ENCODE measurements at places on chromosomes 4 and X.

GRCh38 chr4:476501-476900 lies 22.5 kb downstream of the ZNF721 start:
- H3K27me3 ChIP-seq: no peaks in the 10 kb centered on the region
- no peak overlapping the region for H3K27ac ChIP-seq
- DNase-seq: no peak
- H3K4me3 ChIP-seq: no peak overlapping the region
- H3K4me1 ChIP-seq: no peaks in the 10 kb centered on the region

DNA sequence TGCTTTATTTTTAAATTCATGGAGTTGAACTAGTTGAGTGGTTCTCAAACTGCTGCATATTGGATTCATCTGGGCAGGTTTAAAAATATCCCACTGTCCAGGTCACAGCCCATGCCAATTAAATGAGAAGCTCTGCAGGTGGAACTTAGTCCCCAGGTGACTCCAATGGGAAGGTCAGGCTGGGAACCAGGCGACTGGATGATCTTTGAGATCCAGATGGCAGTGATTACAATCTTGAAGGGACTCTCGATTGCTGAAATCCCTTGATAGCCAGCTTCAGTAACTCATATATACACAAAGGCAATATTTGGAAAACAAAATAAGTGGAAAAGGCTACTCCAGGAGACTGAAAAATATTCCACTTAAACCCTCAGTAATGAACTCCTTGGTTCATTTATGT lies 8.1 kb downstream of the ADH1A start:
- no peaks in the 10 kb centered on the region for H3K4me1 ChIP-seq
- H3K4me3 ChIP-seq: no peak overlapping the region
- no peaks in the 10 kb centered on the region for H3K36me3 ChIP-seq
- H3K27me3 ChIP-seq: no peaks in the 10 kb centered on the region
- DNase-seq: no peak

GRCh38 chr4:52059372-52059771 lies 8.3 kb downstream of the SPATA18 start:
- H3K4me3 ChIP-seq: no peak overlapping the region
- no peaks in the 10 kb centered on the region for H3K36me3 ChIP-seq
- DNase-seq: peak; percentile 34
- H3K27ac ChIP-seq: peak overlapping the region; percentile 86

DNA sequence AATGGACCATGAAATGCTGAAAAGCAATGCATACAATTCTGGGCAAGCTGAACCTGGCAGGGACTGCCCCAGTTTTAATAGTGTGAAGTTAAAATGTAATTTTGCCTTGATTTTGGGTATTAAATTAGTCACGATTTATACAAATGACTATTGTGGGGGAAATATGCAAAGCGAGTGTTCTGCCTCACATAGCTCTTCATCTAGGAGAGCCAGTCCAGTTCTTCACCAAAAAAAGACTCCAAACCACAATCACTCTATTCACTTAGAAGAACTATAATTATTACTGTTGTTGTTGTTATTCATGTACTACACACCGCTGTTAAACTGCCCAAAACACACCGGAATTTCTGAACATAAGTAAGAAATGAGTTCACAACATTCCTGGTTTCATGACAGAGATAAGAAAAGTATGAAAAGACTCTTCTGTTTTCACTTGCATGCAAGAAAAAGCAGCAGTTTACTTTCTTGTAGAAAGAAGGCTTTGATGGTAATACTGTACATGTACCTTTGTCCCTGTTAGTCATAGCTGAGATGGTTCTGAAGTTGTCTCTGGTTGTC lies 101.9 kb downstream of the QRFPR start:
- no peak overlapping the region for H3K4me3 ChIP-seq
- H3K36me3 ChIP-seq: no peaks in the 10 kb centered on the region
- no peaks in the 10 kb centered on the region for H3K27me3 ChIP-seq
- no peak overlapping the region for H3K27ac ChIP-seq

- H3K4me1 ChIP-seq: no peaks in the 10 kb centered on the region
- no peak within 1 kb of the TSS for H3K4me3 ChIP-seq
- peaks cover 9% of the 10 kb centered on the region for H3K27me3 ChIP-seq
Measured at GRCh38 chrX:22032084-22032483, at the start of gene PHEX. Gene PHEX (plus strand): TSS chrX:22032325. CDS start chrX:22033006, 681 bp downstream.

DNA sequence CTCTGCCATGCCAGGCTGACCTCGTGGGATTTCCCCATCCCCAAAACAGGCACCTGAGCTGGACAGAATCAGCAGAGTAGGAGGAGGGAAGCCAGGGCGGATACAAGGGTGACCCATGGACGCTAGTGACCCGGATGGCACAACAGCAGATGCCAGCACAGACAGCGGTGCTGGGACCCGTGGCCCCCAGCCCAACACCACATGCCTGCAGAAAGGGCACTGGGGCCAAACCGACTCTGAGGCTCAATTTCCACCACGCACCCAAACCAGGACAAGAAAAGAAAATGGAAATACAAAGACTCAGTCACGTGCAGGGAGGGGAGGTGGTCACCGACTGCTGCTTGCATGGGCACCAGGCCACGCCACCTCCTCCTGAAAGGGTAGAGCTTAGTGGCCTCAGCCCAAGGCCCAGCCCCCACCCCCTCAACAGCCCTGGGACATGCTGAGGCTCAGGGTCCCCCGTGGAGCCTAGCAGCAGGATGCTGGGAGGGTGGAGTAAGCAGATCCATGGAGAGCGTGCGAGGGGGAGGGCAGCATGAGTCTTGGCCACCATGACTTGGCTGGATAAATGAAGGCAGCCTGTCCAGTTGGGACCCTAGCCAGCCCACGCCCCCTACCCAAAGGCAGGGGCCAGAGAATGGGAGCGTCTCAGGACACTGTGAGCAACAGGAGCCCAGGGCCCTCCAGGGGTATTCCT lies 47.7 kb downstream of the C4orf50 start:
- DNase-seq: peak; percentile 45
- H3K4me3 ChIP-seq: no peak overlapping the region
- H3K27ac ChIP-seq: no peak overlapping the region
- H3K4me1 ChIP-seq: no peaks in the 10 kb centered on the region
- H3K36me3 ChIP-seq: no peaks in the 10 kb centered on the region

DNA sequence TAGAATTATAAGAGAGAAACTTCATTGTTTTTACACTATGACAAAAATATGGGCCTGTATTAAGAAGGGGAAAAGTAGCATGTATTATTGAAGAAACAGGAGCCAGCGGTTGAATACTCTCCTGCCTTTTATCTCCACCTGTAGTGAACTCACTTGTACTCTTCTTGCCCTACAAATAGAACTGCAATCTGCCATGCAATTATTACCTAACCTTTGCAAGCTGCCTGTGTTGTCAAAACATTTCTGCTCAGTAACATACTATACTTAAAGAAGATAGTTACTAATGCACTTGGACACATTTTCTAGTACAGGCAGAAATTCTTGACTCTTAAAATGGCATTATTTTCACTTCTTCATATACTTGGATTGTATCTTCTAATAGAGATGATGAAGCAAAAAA lies 818.4 kb upstream of the GRID2 start:
- no peaks in the 10 kb centered on the region for H3K27me3 ChIP-seq
- H3K27ac ChIP-seq: no peak overlapping the region
- no peaks in the 10 kb centered on the region for H3K4me1 ChIP-seq

DNA sequence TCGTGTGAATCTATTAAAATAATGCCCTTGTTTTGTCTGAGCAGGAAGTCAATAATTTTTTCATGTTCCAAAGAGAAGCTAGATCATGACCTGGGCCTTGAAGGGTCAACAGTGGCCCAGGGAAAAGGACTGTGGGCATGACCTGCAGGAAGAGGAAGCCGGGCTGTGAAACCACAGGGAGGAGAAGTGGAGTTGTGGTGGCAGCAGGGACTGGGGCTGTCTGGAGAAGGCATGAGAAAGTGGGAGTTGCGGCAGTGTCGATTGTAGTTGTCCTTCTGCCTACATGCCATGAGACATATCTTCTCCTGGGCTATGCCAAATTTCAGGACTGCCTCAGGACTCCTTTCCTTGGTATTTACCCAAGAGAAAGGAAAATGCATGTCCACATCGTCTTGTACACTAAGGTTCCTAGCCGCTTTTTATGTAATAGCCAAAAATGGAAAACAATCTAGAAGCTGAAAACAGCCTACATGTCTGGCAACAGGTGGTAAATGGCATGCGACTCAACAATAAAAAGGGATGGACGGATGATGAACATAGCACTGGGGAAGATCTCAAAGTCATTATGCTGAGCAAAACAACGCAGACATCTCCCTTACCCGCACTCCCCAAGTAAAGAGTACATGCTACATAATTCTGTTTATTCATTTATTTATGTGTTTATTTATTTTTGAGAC lies 13.6 kb upstream of the PTTG2 start:
- no peak overlapping the region for H3K4me3 ChIP-seq
- no peaks in the 10 kb centered on the region for H3K36me3 ChIP-seq
- DNase-seq: no peak
- no peaks in the 10 kb centered on the region for H3K4me1 ChIP-seq
- no peak overlapping the region for H3K27ac ChIP-seq

DNA sequence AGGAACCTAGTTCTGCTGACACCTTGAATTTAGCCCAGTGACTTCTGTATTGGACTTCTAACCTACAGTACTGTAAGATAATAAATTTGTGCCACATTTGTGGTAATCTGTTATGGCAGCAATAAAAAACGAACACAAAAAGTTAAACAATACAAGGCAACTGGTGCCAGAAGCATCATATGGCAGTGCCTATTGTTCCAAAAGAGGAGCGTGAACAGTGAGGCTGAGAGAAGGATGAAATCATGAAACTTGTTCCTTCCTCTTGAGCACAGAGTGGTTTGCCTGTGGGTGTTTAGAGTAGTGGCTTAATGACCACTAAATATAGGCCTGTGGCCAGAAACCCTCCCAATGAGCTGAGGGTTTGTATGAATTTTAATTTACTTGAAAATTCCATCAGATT lies 69.7 kb upstream of the PGRMC2 start:
- no peak for DNase-seq
- no peak overlapping the region for H3K4me3 ChIP-seq

- no peaks in the 10 kb centered on the region for H3K27me3 ChIP-seq
- DNase-seq: no peak
- no peak overlapping the region for H3K4me3 ChIP-seq
- H3K4me1 ChIP-seq: no peaks in the 10 kb centered on the region
- no peaks in the 10 kb centered on the region for H3K36me3 ChIP-seq
- H3K27ac ChIP-seq: no peak overlapping the region
Measured at GRCh38 chr4:133713340-133713739, 488.2 kb downstream of the PABPC4L start.

DNA sequence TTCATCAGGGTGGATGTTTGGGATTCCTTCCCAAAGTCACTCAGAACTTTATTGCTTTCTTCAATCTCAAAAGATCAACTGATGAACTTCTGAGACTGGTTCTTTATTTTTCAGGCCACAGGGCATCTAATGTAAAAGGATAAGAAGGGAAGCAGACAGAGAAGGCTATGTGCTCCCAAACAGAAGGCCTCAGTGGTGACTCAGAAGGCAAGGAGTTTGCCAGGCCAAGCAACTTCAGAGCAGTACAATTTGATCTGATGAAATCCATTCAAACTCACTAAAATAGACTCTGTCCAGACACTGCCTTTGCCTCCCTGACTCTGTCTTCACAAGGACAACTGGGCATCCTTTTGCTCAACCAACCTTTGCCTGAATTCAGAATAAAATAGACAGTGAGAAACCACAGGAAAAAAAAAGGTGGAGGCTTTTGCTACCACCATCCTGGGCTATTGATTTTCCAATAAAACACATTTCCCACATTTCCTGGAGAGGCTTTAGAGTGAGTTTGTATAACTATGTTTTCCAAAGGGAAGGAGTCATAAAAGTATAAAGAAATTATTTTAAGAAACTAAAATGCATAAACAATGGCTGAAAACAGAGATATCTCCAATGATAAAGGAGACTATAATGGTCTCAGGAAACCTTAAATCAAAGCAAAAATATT lies 55.2 kb downstream of the ARHGEF6 start:
- H3K4me1 ChIP-seq: no peaks in the 10 kb centered on the region
- no peaks in the 10 kb centered on the region for H3K36me3 ChIP-seq
- H3K27ac ChIP-seq: no peak overlapping the region
- DNase-seq: no peak
- no peaks in the 10 kb centered on the region for H3K27me3 ChIP-seq
- no peak overlapping the region for H3K4me3 ChIP-seq

DNA sequence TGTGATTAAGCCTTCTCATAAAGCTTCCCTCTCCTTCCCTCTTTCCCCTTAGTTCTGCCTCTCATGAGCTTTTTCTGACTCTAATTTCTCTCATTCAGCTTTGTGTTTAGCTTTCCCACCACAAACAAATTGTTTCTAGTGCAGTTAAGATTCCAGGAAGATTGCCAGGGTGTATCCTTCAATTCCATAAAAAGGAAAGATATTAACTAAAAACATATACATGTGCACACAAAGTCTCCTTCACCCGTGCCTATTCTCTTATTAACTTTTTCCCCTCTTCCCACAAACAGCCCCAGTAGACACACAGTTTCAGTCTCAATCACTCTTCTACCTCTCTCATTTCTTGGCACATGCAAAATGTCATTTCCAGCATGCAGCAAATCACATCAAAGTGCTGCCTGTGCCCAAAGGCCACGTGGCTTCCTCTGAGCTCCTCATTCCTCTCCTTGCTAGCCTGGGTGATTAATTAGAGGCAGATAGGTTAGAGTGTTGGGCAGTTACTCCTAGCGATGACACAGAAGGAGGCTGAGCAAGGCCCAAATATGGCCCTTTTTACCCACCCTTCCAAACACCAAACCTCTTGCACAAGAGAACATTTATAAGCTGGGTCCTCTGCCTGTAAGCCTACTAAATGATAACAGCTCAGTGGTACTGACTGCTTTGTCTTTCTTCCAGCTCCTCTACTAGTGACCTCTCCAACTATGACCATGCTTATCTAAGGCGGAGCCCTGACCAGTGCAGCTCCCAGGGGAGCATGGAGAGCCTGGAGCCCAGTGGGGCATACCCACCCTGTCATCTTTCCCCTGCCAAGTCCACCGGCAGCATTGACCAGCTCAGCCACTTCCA lies 159.6 kb downstream of the SOWAHB start:
- H3K4me3 ChIP-seq: no peak overlapping the region
- peaks cover 7% of the 10 kb centered on the region for H3K4me1 ChIP-seq
- peak overlapping the region; percentile 55 for H3K27ac ChIP-seq
- H3K36me3 ChIP-seq: no peaks in the 10 kb centered on the region
- H3K27me3 ChIP-seq: no peaks in the 10 kb centered on the region

- H3K4me1 ChIP-seq: no peaks in the 10 kb centered on the region
- no peaks in the 10 kb centered on the region for H3K36me3 ChIP-seq
- no peak overlapping the region for H3K27ac ChIP-seq
- no peak overlapping the region for H3K4me3 ChIP-seq
Measured at GRCh38 chr4:132646186-132646585, 502.9 kb upstream of the PCDH10 start.

- H3K4me1 ChIP-seq: no peaks in the 10 kb centered on the region
- DNase-seq: no peak
- no peaks in the 10 kb centered on the region for H3K27me3 ChIP-seq
- no peak overlapping the region for H3K4me3 ChIP-seq
- H3K27ac ChIP-seq: no peak overlapping the region
Measured at GRCh38 chr4:48692897-48693296, 87.2 kb downstream of the FRYL start.

GRCh38 chr4:7201420-7202305 lies 9.3 kb downstream of the SORCS2 start:
- H3K4me1 ChIP-seq: peaks cover 7% of the 10 kb centered on the region
- H3K4me3 ChIP-seq: no peak overlapping the region
- H3K36me3 ChIP-seq: no peaks in the 10 kb centered on the region
- H3K27me3 ChIP-seq: no peaks in the 10 kb centered on the region

All from breast epithelium (tissue), 4 donors.